ENCODE measurements at places on chromosomes 12 and 14.

- no peak for DNase-seq
Observed at GRCh38 chr12:62434494-62435302, 31.9 kb upstream of the MON2 start.

GRCh38 chr14:50744231-50744630, 76.1 kb upstream of the SAV1 start:
- DNase-seq, result no peak

- DNase-seq, result no peak
Observed at GRCh38 chr14:20551606-20552005, 9.2 kb downstream of the RNASE9 start.

- no peak for DNase-seq
Observed at GRCh38 chr14:105023791-105024480, 3.1 kb upstream of the CDCA4 start.

GRCh38 chr12:49777800-49778748, 36.7 kb downstream of the TMBIM6 start:
- peak; percentile 68 for DNase-seq

GRCh38 chr12:65923228-65923627, 98.9 kb downstream of the HMGA2 start:
- no peak for DNase-seq

- no peak for DNase-seq
Observed at GRCh38 chr14:94161981-94162380, 12.1 kb upstream of the PPP4R4 start.
